ENCODE measurements at places on chromosomes 5 and 9.

GRCh38 chr5:107294211-107294550 is 376.6 kb downstream of the EFNA5 start:
- no peak for DNase-seq

- DNase-seq, result no peak
Measured at GRCh38 chr9:119398350-119398749, 29.1 kb upstream of the BRINP1 start.

DNA sequence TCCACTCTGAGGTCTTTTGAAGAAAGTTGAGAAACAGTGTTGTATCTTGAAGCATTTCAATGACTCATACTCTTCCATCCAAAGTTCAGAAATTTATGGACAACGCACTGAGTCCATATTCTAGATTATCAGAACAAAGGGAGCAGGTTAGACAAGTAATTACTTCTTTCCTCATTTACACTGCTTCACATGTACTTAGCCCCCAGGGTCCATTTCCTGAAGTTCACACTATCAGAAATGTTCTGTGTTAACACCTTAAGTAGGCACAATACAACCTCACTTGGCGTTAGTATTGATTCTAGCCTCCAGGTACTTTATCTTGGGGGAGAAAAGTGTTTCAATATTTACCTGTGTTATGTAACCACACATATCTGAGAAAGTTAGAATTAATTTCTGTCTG is 487.9 kb upstream of the DMAC1 start:
- DNase-seq, result no peak

GRCh38 chr9:72278959-72279358 is 86.0 kb downstream of the ZFAND5 start:
- no peak for DNase-seq

GRCh38 chr5:168676501-168676900 is 97.3 kb upstream of the PANK3 start:
- no peak for DNase-seq

All from NCI-H2081 treated with DMSO at 0.1 percent for 48 hours (cell line).